ENCODE measurements at places on chromosomes 11 and 22.
A peak's percentile ranks its signal among the peaks of the same experiment; 100 is the strongest.

DNA sequence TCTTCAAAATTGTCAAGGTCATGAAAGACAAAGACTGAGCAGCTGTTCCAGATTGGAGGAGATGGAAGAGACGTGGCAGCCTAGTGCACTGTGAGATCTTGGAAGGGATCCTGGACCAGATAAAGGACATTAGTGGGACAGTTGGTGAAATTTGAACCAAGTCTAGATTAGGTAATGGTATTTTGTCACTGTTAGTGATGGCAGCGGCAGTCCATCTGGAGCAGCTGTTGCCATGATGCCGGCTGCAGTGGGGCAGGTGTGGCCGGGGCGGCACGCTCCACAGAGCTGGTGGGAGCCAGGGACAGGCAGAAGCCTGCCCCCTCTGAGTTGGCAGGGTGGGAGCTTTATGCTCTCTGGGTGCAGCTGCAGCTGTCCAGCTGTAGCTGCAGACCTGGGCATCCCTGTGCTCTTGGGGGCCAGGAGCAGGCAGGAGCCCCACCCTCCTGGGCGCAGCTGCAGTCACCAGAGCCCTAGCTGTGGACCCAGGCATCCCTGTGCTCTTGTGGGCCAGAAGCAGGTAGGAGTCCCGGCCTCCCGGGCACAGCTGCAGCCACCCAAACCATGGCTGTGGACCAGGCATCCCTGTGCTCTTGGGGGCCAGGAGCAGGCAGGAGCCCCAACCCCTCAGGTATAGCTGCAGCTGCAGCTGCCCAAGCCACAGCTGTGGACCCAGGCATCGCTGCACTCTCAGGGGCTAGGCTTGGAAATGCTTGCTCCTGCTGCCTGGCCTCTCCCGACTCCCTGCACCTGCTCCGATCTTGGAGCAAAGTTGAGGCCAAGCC, 20.7 kb downstream of the DIXDC1 start:
- no peaks in the 10 kb centered on the region for H3K27me3 ChIP-seq
- H3K27ac ChIP-seq = no peak overlapping the region

GRCh38 chr22:44340271-44341239, 27.8 kb upstream of the SHISAL1 start:
- H3K4me1 ChIP-seq = peaks cover 9% of the 10 kb centered on the region
- H3K27me3 ChIP-seq = no peaks in the 10 kb centered on the region

GRCh38 chr11:12963051-12963450, 46.1 kb upstream of the RASSF10 start:
- H3K4me1 ChIP-seq = peaks cover 3% of the 10 kb centered on the region
- no peak overlapping the region for H3K4me3 ChIP-seq
- H3K36me3 ChIP-seq = no peaks in the 10 kb centered on the region
- H3K27ac ChIP-seq = no peak overlapping the region

DNA sequence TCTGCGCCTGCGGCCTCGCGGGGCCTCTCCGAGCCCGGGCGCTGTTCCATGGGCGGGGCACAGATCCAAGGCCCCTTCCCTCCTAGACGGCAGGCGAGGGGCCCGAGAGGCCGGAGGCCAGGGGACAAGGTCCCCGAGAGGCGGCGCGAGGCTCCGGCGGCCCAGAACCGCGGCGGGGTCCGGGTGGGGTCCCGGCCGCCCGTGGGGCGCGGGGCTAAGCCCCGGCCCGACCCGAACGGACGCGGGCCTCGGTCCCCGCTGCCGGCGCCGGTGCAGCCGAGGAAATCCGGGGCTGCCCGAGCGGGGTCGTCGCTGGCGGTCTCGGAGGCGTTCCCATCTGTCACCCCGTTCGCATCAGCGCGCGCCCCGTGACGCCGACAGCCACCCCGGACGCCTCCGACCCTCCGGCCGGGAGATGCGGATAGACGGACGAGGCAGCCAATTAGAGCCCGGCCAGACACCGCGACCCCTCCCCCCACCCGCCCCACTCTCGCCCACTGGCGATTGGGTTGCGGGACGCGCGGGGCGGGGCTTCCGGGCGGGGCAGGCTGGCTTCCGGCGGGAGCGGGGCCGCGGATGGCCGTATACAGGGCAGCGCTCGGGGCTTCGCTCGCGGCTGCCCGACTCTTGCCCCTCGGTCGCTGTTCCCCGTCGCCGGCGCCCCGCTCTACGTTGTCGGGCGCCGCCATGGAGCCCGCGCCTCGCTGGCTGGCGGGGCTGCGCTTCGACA, at the start of gene SELENOO:
TSS of gene SELENOO (plus strand) at position 551 of the 730 bp plus-strand sequence. CDS start at position 577, 26 bp downstream.
- H3K4me3 ChIP-seq = peak within 1 kb of the TSS; percentile 94
- H3K4me1 ChIP-seq = peaks cover 8% of the 10 kb centered on the region
- DNase-seq = peak; percentile 95
- H3K27me3 ChIP-seq = no peaks in the 10 kb centered on the region
- H3K27ac ChIP-seq = no peak within 1 kb of the TSS

- H3K27me3 ChIP-seq = no peaks in the 10 kb centered on the region
- no peaks in the 10 kb centered on the region for H3K4me1 ChIP-seq
- H3K36me3 ChIP-seq = no peaks in the 10 kb centered on the region
- H3K4me3 ChIP-seq = no peak overlapping the region
- no peak overlapping the region for H3K27ac ChIP-seq
These were observed 194.8 kb downstream of the MIAT start for GRCh38 chr22:26852176-26852575.

DNA sequence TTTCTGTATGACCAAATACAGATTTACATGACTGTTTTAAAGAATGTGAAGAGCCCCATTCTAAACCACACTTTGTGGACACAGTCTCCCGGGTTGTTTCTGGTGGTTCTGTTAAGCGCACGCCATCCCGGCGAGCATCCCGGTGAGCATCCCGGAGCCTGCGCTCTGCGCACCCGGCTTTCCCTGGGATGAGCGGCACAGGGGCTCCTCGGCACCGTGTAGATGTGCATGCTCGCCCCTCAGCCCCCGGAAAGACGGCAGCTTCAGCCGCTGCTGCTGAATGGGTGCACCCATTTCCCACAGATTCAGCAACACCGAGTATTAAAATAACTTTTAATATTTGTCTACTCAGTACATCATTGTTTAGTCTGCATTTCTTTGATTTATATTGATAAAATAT, 36.0 kb downstream of the GLB1L2 start:
- no peak overlapping the region for H3K27ac ChIP-seq
- H3K36me3 ChIP-seq = no peaks in the 10 kb centered on the region
- H3K4me3 ChIP-seq = no peak overlapping the region
- H3K4me1 ChIP-seq = no peaks in the 10 kb centered on the region
- no peaks in the 10 kb centered on the region for H3K27me3 ChIP-seq

GRCh38 chr11:73307323-73308002, 613 bp upstream of the ARHGEF17 start:
- H3K27me3 ChIP-seq = no peaks in the 10 kb centered on the region
- peak overlapping the region; percentile 97 for H3K27ac ChIP-seq
- peak overlapping the region; percentile 76 for H3K4me3 ChIP-seq
- H3K36me3 ChIP-seq = no peaks in the 10 kb centered on the region
- DNase-seq = peak; percentile 95

DNA sequence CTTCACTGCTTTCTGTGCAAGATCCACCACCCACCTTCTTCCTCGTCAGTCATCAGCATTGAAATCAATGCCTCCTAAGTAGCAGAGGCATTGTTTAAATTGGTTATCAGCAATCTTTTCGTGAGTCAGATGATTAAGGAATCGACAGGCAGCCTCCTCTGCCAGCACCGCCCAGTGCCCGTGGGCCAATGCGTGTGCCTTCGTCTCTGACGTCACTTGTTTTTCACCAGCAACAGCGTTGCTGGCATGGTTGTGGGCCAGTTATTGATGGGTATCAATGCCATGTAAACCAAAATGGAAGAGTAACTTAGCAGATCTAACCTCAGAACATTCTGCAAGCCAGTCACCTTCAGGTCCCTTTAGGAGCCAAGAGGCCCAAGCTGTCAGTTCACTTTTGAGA, 69.6 kb downstream of the BARX2 start:
- H3K36me3 ChIP-seq = no peaks in the 10 kb centered on the region
- peaks cover 14% of the 10 kb centered on the region for H3K27me3 ChIP-seq
- H3K4me3 ChIP-seq = no peak overlapping the region
- no peaks in the 10 kb centered on the region for H3K4me1 ChIP-seq
- no peak for DNase-seq

- no peak for DNase-seq
- H3K4me1 ChIP-seq = no peaks in the 10 kb centered on the region
- no peak overlapping the region for H3K4me3 ChIP-seq
- peaks cover 26% of the 10 kb centered on the region for H3K27me3 ChIP-seq
- H3K36me3 ChIP-seq = no peaks in the 10 kb centered on the region
These were observed 7.3 kb upstream of the FXYD2 start for GRCh38 chr11:117831661-117832415.

GRCh38 chr11:92297567-92298553, 73.2 kb downstream of the FAT3 start:
- H3K27ac ChIP-seq = no peak overlapping the region
- H3K27me3 ChIP-seq = no peaks in the 10 kb centered on the region
- H3K4me3 ChIP-seq = no peak overlapping the region
- no peak for DNase-seq

DNA sequence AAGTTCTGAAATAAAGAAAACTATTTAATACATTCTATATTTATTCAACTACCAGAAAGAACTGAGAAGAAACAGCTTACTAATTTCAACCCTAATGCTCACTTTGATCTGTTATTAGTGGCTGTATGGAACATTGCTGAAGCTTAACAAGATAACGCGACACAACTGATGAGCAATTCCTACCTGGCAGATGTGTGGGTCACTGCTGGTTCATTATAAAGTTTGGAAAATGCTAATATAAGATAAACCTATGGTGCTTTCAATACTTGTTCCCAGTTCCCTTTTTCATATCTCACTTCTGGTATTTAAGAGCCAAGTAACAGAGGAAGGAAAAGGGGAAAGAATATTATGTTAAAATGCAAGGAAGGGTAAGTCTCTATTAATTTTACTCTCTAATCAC, 10.5 kb downstream of the CTSC start:
- no peak overlapping the region for H3K27ac ChIP-seq
- no peak for DNase-seq
- H3K4me3 ChIP-seq = no peak overlapping the region
- H3K36me3 ChIP-seq = no peaks in the 10 kb centered on the region
- H3K4me1 ChIP-seq = no peaks in the 10 kb centered on the region

- no peak overlapping the region for H3K27ac ChIP-seq
- no peaks in the 10 kb centered on the region for H3K36me3 ChIP-seq
- DNase-seq = no peak
- H3K27me3 ChIP-seq = no peaks in the 10 kb centered on the region
- H3K4me1 ChIP-seq = peaks cover 18% of the 10 kb centered on the region
These were observed 48.5 kb upstream of the PPP2R1B start for GRCh38 chr11:111814557-111815320.

- no peaks in the 10 kb centered on the region for H3K27me3 ChIP-seq
- H3K36me3 ChIP-seq = no peaks in the 10 kb centered on the region
These were observed 180.0 kb downstream of the BRD1 start for GRCh38 chr22:49647627-49648026.

DNA sequence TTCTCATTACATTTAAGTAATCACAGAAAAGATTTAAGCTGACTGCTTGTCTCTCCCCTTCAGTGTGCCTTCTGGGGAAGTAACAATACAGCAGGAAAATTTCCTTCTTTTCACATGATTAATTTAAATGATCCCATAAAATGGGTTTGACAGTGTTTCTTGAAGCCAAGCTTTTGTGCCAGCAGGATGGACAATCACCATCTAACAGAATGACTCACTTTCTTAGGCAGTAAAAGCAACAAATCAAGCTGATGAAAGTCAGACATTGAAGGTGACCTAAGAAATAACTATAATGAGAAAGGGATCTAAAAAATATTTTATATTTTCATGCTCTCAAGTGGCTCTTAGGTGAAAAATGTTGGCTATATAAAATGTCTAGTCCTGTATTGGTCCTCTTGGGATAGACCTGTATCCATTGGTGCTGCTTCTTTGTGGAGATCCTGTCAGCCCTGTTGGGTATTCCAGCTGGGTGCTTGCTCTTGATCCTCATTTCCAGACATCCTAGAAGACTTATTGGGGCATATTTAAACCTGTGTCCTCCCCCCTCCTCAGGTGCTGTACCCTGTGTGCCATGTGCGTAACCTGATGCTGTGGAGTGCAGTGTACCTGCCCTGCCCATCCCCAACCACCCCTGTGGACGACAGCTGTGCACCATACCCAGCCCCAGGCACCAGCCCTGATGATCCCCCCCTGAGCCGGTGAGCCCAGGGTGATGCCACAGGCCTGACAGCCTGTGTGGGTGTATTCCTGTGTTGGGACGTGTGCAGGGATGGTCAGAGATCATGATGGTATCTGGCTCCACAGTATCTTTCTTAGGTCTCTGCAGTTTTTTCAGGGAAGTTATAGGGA, 62.7 kb upstream of the HORMAD2 start:
- no peaks in the 10 kb centered on the region for H3K27me3 ChIP-seq
- H3K4me1 ChIP-seq = peaks cover 38% of the 10 kb centered on the region
- peak overlapping the region; percentile 69 for H3K27ac ChIP-seq

DNA sequence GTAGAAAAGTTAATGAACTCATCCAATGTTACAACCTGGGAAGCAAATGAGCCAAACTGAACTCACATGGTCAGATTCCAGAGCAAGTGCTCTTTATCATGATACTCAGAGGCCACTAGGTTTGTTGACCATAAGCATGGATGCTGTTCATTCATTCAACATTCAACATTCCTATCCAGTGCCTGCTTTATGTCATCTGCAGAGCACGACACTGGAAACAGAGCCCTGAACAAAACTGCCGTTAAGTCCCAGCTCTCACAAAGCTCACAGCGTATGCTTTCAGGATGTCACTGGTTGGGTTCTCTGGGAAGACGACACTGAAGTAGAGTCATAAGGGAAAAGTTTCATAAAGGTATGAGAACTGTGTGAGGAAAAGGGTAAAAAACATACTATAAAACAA, 105.8 kb upstream of the TRIM77 start:
- no peaks in the 10 kb centered on the region for H3K4me1 ChIP-seq
- no peak overlapping the region for H3K27ac ChIP-seq
- no peaks in the 10 kb centered on the region for H3K27me3 ChIP-seq
- no peak overlapping the region for H3K4me3 ChIP-seq

DNA sequence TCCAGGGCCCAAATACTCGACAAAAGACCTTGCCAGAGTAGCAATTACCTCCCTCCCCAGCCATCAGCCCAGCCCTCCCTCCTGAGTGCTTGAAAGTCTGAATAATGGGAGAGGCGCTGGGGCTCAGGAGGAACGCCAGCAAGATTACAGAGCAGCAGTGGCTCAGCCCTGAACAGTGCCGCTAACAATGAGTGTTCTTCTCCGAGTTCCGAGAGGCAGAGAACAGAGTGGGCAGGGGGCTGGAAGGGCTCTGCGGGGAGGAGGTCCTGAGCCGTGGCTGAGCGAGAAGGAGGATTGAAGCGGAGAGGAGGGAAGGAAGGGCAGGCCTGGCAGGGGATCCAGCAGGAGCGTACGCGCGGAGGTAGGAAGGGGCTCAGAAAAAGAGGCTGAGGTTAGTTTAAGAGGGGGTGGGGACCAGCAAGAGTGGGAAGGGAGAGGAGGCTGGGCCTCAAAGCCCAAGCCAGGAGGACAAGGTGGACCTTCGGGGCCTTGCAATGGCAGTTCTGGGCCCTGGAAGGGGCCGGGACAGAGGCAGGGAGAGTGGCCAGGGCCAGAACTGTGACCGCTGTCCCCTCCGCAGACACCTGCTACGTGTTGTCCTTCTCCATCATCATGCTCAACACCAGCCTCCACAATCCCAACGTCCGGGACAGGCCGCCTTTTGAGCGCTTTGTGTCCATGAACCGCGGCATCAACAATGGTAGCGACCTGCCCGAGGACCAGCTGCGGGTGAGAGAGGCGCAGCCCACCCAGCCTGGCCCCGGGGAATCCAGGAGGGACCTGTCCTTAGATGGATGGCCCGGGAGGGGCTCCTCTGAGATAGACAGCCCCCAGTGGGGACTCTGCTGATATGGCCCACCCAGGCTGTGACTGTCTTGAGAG, 20.6 kb downstream of the CYTH4 start:
- H3K4me3 ChIP-seq = no peak overlapping the region
- peaks cover 35% of the 10 kb centered on the region for H3K4me1 ChIP-seq
- no peaks in the 10 kb centered on the region for H3K27me3 ChIP-seq
- H3K27ac ChIP-seq = peak overlapping the region; percentile 24
- DNase-seq = no peak

All from GM23248 (cell line).